SK-N-DZ (cell line): ENCODE measurements at places on chromosomes 16 and 17.
A peak's percentile ranks its signal among the peaks of the same experiment; 100 is the strongest.

- no peak for DNase-seq
Measured at GRCh38 chr17:2058586-2059546, 4.0 kb downstream of the HIC1 start.

DNA sequence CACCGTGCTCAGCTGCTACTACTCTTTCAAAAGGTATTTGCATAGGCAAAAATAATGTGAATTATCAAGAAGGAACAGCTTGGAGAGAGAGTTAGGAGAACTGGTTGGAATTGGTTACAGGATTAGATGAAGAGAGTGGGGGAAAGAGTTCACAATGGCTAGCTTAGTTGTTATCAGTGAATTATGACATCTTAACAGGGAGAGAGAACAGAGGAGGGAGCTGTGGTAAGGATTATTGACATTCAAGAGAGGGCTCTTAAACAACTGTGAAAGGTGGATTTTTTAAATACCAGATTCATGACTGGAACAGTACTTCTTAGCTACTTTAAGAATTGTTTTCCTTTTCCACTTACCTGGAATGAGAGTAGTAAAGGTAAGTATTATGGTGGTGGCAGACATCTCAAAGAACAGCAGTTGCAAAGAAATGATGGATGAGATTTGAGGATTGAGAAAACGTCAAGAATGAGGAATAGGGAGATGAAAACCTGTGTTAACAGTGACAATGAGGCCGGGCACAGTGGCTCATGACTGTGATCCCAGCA is 43.9 kb upstream of the SLC5A11 start:
- DNase-seq, result no peak

- DNase-seq, result no peak
Measured at GRCh38 chr17:56815711-56816110, 18.0 kb downstream of the C17orf67 start.

DNA sequence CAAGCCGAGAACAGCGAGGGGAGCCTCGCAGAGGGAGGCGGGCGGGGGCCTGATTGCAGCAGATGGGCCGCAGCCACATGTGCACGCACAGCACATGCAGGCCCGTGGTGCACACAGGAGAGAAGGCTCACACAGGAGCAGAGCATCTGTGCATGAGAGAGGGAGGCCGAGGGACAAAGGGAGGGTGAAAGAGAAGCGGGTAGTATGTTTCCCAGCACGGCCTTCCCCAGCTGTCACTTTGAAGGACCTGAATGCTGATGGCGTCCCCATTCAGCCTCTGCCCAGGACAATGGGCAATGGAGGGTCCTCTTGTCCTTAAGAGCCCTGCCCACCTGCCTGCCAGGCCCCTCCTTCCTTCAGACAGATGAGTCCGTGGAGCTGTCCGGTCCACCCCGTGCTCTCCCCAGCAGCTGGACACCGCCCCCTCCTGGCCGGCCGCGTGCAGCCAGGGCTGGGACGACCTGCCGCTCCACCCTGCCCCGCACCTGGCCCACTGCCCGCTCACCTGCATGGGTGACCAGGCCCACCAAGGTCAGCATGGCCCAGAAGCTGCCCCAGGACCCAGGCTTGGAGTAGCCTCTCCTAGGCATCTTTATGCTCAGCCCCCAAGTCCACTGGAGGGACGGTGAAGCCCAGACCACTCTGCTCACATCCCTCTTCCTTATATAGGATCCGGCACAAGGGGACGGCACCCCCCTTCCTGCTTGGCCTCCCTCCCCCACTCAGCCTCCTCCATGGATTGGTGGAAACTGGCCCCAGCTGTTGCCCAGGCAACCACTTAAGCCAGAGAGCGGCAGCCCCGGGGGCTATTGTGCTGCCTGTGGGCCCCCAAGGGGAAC is at the start of gene BTBD17:
Gene BTBD17, minus strand, starts transcription at position 639 of the 839 bp plus-strand sequence. Its CDS starts 49 bp downstream, at position 590.
- no peak for DNase-seq

DNA sequence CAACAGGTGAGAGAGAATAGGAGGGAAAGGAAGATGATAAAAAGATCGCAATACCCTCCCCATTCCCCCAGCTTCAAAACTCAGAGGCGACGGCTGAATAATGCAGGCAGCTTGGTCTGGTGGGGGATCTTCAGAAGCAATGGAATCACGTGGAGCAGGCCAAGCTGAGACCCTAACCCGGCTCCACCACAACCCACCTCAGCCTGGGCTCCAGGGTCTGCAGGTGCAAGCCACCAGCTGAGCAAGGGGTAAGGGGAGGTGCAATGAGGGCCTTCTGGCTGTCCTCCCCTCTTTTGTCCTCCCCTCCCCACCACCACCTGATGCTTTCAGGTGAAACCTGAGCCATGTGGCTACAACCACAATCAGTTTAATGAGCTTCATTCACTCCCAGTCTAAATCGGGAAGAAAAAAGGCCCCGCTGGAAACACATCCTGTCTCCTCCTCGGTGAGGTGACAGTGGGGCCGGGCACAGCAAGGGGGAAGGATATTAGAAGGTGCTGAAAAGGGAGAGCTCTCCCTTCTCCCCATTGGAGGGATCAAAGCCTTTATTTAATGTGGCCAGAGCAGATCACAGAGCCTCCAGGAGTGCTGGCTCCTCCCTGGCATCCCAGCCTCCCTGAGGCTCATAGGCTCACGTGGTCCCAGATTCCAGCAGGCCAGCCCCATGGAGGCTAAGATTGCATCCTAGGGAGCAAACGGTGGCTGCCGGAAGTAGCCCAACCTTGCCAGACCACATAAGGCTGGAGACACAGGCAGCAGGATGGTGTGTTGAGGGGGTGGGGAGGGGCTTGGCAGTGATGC is 261.0 kb downstream of the SOX9 start:
- DNase-seq, result peak; percentile 37
